ENCODE measurements at places on chromosomes 13 and 19.

DNA sequence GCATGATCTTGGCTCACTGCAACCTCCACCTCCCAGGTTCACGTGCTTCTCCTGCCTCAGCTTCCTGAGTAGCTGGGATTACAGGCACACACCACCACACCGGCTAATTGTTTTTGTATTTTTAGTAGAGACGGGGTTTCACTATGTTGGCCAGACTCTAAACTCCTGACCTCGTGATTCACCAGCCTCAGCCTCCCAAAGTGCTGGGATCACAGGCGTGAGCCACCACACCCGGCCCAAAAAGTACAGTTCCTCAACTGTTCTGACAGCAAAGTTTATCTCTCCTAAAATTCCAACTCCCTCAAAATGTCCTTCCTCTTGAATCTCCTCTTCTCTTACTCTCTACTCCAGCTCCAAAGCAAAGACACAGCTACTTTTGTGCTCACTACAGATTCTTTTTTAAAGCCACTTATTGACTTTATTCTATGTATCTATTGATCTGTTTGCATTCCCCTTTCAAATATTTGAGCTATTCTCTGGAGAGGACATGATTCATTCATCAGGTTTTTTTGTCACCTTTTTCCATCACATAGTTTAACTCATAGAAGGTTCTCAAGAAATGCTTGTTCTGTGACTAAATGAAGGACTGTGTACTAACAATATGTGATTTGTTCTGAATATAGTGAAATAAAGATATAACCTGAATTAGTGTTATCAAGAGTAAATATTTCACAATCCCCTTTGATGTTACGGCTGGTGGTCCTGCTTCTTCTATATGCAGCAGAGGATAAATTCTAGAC, 142.2 kb downstream of the TBC1D4 start:
- H3K27me3 ChIP-seq, result no peaks in the 10 kb centered on the region
- no peak overlapping the region for H3K4me3 ChIP-seq
- H3K27ac ChIP-seq, result no peak overlapping the region
- peaks cover 6% of the 10 kb centered on the region for H3K4me1 ChIP-seq
- H3K36me3 ChIP-seq, result peaks cover 15% of the 10 kb centered on the region
- no peak for DNase-seq

DNA sequence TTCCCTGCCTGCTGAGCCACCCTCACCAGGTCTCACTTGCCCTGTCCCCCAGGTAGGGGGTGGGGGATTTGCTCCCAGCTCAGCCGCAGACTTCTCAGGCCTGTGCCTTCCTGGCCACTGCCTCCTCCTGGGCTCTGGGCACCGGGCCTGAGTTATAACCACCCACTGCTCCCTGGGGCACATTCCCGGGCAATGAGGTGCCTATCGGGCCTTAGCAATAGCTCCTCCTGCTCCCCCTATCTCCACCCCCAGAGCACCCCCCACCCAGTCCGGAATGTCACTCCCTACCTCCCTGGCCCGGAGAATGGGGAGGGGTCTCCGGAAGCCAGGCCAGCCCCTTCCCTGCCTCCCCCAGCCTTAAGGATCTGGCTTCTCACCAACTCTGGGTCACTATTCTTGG, at the start of gene KLK5:
Gene KLK5, minus strand, starts transcription at position 129 of the 400 bp plus-strand sequence. CDS start 381 bp downstream, outside the sequence.
- H3K4me3 ChIP-seq, result no peak within 1 kb of the TSS
- H3K27me3 ChIP-seq, result no peaks in the 10 kb centered on the region
- DNase-seq, result no peak
- peaks cover 6% of the 10 kb centered on the region for H3K4me1 ChIP-seq

DNA sequence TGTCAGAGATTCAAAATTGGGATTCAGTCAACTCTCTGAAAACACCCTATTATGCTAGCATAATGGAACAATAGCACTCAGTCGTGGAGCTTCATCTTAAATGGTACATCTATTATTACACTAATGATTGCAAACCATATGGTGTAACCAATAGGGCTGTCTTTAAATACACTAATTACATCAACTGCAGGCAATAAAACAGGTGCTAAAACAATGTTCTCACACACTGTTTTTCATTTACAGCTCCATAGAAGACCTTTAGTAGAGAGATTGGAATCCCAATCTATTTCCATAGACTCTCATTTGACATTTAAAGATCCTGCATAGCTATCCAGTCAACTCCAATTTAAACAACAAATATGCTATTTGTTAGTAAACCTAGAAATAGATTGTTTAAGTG, 1917.4 kb downstream of the OLFM4 start:
- no peaks in the 10 kb centered on the region for H3K4me1 ChIP-seq
- no peak overlapping the region for H3K4me3 ChIP-seq
- no peak overlapping the region for H3K27ac ChIP-seq
- no peaks in the 10 kb centered on the region for H3K27me3 ChIP-seq

DNA sequence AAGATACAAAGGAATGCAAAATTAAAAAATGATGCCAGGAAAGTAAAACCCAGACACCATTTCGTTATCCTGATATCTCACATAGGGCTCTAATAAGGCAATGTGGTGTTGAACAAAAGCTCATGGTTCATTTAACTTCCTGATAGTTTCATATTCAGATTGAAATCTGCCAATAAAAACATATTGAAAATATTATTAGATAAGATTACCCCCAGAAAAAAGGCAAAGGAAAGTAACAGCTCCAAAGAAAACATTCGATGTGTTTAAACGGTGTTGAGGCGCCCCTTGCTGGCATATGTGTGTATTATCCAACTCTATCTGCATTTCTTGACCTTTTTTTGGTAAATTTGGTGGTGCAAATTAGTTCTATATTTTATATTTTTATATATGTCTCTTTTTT, 75.9 kb downstream of the ESD start:
- peak; percentile 65 for DNase-seq
- no peak overlapping the region for H3K27ac ChIP-seq
- H3K4me3 ChIP-seq, result no peak overlapping the region
- H3K27me3 ChIP-seq, result no peaks in the 10 kb centered on the region

GRCh38 chr13:50025436-50025835, 10.2 kb downstream of the KCNRG start:
- no peak for DNase-seq
- H3K27ac ChIP-seq, result peak overlapping the region; percentile 35
- peaks cover 6% of the 10 kb centered on the region for H3K4me1 ChIP-seq
- H3K27me3 ChIP-seq, result no peaks in the 10 kb centered on the region
- peaks cover 39% of the 10 kb centered on the region for H3K36me3 ChIP-seq

DNA sequence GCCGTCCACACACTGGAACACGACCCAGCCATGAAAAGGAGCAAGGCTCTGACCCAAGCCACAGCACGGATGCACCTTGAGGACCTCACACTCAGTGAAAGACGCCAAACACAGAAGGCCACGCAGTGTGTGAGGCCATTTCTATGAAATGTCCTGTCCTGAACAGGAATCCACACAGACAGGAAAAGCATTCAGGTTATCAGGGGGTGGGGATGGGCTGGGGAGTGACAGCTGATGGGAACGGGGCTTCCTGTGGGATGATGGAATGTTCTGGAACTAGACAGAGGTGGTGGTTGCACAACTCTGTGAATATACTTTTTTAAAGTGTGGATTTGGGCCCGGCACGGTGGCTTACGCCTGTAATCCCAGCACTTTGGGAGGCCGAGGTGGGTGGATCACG, 30.6 kb downstream of the GPX4 start:
- no peaks in the 10 kb centered on the region for H3K27me3 ChIP-seq
- peaks cover 52% of the 10 kb centered on the region for H3K36me3 ChIP-seq
- H3K27ac ChIP-seq, result no peak overlapping the region
- no peaks in the 10 kb centered on the region for H3K4me1 ChIP-seq

GRCh38 chr13:31224174-31224669, 24.4 kb downstream of the B3GLCT start:
- no peak overlapping the region for H3K27ac ChIP-seq
- no peak for DNase-seq
- no peaks in the 10 kb centered on the region for H3K27me3 ChIP-seq
- no peaks in the 10 kb centered on the region for H3K36me3 ChIP-seq
- H3K4me3 ChIP-seq, result no peak overlapping the region

DNA sequence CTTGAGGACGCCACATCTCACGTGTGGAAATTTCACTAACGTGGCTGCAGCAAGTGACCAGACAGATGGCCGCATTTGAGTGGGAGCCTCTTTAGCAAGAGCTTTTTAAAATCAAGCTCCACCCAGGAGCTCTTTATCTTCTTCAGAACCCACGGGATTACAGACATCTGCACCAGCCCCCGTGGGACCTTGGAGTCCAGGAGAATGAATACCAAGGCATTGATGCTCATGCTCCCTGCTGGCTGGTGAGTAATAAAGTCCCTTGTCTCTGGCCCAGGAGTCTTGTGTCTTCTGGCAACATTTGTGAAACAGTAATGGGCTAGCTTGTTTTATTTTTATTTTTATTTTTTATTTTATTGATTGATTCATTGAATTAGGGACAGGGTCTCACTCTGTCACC, 64.4 kb downstream of the TRPM4 start:
- H3K4me3 ChIP-seq, result no peak overlapping the region
- H3K27me3 ChIP-seq, result no peaks in the 10 kb centered on the region
- no peak overlapping the region for H3K27ac ChIP-seq
- H3K36me3 ChIP-seq, result peaks cover 3% of the 10 kb centered on the region
- DNase-seq, result no peak

DNA sequence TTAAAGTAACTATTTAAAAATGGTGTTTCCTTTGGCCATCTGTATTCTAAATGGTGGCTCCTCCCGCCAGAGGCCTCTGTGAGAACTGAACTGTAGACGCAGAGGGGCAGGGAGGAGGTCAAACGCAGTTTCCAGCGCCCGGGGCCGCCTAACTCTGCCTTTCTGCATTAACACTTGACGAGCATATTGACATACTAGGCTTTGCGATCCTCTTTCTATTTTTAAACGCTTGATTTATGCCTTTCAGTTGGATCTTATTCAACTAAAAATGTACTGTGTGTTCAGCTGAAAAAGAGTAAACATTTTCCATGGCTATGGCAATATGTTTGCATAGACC, 74.7 kb downstream of the SPACA7 start:
- no peaks in the 10 kb centered on the region for H3K36me3 ChIP-seq
- H3K4me1 ChIP-seq, result no peaks in the 10 kb centered on the region
- no peak overlapping the region for H3K27ac ChIP-seq

DNA sequence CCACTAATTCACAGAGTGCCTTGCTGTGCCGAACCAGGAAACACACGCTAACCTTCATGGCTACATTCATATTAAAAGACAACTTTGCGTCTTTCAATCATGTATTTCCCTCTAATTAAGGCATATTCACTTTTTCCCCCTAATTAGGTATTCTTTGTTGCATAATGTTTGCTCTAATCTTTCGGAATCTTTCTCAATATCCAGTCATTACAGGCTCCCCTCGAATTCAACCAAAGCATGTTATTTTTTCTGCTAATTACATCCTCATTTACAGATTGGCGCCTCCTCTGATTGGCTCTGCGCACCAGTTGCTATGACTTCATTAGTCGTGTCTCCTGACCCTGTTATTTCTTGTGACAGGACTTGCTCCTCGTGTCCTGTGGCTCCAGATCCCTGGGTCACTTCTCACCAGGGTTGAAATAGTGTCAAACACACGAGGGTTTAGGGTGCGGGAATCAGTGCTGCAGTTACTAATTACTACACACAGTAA, 226.7 kb upstream of the TSHZ3 start:
- no peak overlapping the region for H3K27ac ChIP-seq
- H3K4me3 ChIP-seq, result no peak overlapping the region
- no peaks in the 10 kb centered on the region for H3K36me3 ChIP-seq
- no peaks in the 10 kb centered on the region for H3K4me1 ChIP-seq
- no peak for DNase-seq
- no peaks in the 10 kb centered on the region for H3K27me3 ChIP-seq

DNA sequence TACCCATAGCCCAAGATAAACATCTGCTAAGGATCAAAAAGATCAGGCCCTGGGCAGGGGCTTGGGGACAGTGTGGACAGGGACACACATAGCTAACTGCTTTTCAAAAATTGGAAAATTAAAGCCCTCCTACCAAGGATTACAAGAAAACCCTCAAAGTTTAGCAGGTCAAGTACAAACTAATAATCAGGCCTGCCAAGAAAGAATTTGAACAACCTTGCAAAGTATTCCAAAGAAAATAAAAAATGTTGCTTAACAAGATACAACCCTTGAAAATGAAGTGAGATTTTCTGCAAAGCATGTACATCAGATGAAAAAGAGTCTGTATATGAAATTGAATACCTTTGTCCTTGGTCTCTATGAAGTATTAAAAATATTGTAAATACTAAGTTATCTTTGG, 67.3 kb downstream of the KLF12 start:
- H3K27me3 ChIP-seq, result no peaks in the 10 kb centered on the region
- H3K4me3 ChIP-seq, result no peak overlapping the region
- peaks cover 19% of the 10 kb centered on the region for H3K4me1 ChIP-seq
- DNase-seq, result no peak
- no peaks in the 10 kb centered on the region for H3K36me3 ChIP-seq

DNA sequence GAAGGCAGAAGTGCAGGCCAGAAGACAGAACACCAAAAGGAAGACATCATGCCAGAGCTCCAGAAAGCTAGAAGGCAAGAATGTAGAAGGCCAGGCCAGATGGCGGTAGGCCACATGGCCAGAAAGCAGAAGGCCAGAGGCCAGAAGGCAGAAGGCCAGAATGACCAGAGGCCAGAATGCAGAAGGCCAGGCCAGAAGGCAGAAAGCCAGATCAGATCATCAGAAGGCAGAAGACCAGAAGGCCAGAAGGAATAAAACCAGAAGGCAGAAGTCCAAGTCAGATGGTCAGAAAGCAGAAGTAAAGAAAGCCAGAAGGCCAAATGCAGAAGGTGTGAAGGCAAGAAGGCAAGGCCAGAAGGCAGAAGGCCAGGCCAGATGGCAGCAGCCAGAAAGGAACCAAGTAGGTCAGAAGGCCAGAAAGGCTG, 185.0 kb downstream of the TUBA3C start:
- no peak for DNase-seq
- no peak overlapping the region for H3K27ac ChIP-seq
- no peaks in the 10 kb centered on the region for H3K27me3 ChIP-seq
- H3K4me1 ChIP-seq, result peaks cover 11% of the 10 kb centered on the region
- peaks cover 4% of the 10 kb centered on the region for H3K36me3 ChIP-seq

DNA sequence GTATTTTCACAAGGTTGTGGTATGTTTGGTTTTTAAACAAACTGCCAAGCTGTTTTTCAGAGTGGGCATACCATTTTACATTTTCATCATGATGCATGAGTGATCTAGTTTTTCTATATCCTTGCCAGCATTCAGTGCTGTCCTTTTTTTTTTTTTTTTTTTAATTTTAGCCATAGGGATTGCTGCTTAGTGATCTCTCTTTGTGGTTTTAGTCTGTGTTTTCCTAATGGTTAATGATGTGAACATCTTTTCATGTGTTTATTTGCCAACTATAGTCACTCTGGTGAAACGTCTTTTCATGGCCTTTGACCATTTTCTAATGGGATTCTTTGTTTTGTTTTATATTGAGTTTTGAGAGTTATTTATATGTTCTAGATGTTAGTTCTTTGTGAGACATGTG, 59.7 kb downstream of the SHISA2 start:
- H3K36me3 ChIP-seq, result no peaks in the 10 kb centered on the region
- H3K4me3 ChIP-seq, result no peak overlapping the region
- no peaks in the 10 kb centered on the region for H3K27me3 ChIP-seq
- H3K27ac ChIP-seq, result no peak overlapping the region

DNA sequence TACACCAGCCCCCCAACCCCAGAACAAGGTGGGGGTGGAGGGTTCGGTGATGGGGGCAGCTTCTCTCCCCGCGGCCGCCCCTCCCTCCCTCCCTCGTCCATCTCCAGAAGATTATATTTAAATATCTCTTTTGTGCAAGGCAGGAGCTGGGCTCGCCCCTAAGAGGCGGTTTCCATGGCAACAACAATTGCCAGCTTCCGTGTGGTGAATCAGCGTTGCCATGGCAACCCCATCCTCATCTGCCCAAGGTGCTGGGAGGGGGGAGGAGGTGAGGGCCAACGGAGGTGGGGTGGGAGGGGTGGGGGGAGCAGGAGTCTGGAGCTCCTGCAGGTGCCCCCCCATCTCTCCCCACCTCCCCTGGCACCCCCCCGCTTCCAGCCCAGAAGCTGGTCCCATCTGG, 46.4 kb downstream of the CELF5 start:
- no peak overlapping the region for H3K27ac ChIP-seq
- H3K27me3 ChIP-seq, result peaks cover 57% of the 10 kb centered on the region
- no peaks in the 10 kb centered on the region for H3K4me1 ChIP-seq
- no peaks in the 10 kb centered on the region for H3K36me3 ChIP-seq
- H3K4me3 ChIP-seq, result no peak overlapping the region
- DNase-seq, result peak; percentile 45
